ENCODE measurements at places on chromosomes 12 and 14.

DNA sequence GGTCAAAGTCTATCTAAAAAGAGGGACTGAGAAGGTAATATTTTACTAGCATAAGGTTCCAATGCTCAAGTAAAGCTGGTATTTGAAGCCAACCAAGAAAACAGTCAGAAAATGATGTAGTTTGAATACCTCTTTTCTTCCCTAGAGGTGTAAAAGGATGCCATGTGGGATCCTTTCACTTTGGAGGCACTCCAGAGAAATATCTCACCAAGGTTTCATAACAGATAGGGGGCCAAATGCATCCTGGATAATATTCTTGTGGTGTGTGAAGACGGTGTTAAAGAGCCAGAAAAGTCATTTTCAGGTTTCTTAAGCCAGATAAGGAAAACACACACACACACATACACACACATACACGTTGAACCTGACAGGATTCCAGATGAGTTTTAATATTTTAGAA, 136.1 kb upstream of the PRKD1 start:
- DNase-seq, result no peak

GRCh38 chr12:113413488-113413939, 8.7 kb upstream of the SDSL start:
- DNase-seq, result no peak

- no peak for DNase-seq
Measured at GRCh38 chr12:40104461-40105264, 1.2 kb downstream of the SLC2A13 start.

DNA sequence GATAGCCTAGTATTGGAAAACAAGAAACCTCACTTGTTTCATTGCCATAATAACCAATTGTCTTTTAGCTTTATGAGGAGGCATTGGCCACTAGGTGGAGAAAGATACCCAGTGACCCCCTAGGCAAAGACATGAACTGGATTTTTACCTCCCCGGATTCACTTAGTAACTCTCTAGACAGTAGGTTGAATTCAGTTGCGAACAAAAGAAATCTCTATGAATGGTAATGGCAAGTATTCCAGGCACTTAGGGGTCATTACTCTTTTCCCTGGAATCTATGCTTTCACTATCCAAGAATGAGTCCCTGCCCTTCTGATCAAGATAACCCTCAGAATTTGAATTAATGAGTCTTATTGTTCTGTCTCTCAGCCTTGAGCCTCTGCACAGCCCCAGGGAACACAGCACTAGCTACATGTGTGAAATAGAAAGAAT, 29.5 kb upstream of the RHOJ start:
- peak; percentile 61 for DNase-seq

DNA sequence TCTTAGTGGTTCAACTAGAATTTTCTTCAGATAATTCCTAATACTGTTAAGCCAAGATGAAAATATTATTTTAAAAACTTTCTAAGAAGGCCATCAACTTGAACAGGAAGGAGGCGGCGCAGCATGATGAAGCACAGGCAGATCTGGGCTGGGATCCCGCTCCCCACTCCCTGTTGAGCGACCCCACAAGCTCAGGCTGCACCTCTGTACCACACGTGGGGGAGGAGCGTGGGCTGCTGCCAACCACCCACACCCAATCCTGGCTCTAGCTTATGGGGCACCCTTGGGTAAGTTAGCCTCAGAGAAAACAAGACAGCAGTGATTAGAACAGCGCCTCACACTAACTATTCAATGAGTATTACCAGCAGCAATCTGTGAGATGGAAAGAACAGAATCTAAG, 6.0 kb downstream of the MTERF2 start:
- DNase-seq, result no peak

DNA sequence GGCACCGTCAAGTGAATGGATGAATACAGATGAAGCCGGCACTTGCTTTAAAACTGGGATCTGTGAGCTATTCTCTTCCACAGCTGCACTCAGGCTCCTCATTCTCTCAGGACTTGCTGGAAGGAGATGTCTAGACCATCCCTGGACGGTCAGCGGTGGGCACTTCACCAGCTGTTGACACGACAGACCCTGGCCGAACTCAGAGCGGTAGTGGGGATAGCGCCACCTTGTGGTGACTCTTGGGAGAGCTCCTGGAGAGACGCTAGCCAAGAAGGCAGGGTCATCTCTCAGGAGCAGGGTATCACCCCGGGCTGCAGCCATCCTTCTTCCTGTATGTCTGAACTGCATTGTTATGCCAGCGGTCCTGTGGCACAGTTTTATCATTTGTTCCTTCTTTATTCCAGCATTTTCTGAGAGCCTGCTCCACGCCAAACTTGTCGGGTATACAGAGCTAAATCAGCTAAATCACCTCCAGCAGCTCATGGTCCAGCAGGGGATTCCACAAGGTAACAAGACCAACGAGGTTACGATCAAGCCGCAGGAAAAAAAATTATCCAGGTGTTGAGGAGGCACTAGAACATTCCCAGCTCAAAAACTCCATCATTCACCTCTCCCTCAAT, 10.0 kb downstream of the WNT1 start:
- peak; percentile 19 for DNase-seq

- no peak for DNase-seq
Measured at GRCh38 chr14:47390831-47391504, 284.4 kb downstream of the MDGA2 start.

Measured in NCI-H524 (cell line).